ENCODE measurements at places on chromosomes 4 and X. TPM values are rescaled to one million over a fixed set of nuclear protein-coding genes. Genes with fewer than 3 reads are reported as not detected.

OCIAD1 gene
- polyA plus RNA-seq, result 151 TPM

PAQR3 gene
- polyA plus RNA-seq, result 7.4 TPM

GPAT3 gene
- polyA plus RNA-seq, result 6.8 TPM

EDA gene
- 1.1 TPM for polyA plus RNA-seq

GAGE12J gene
- polyA plus RNA-seq, result not detected

GDPD2 gene
- polyA plus RNA-seq, result not detected

PF4V1 gene
- not detected for polyA plus RNA-seq

LARP7 gene
- polyA plus RNA-seq, result 51.4 TPM

GIMD1 gene
- not detected for polyA plus RNA-seq

TMEM255A gene
- polyA plus RNA-seq, result 2.1 TPM

GYPE gene
- 3.6 TPM for polyA plus RNA-seq

RIBC1 gene
- polyA plus RNA-seq, result 0.26 TPM

EIF2S3 gene
- polyA plus RNA-seq, result 95.6 TPM

GYG2 gene
- not detected for polyA plus RNA-seq

CFAP99 gene
- not detected for polyA plus RNA-seq

SHISA3 gene
- not detected for polyA plus RNA-seq

ADH1A gene
- not detected for polyA plus RNA-seq

TAF1 gene
- polyA plus RNA-seq, result 9.0 TPM

STARD8 gene
- polyA plus RNA-seq, result not detected

DAPP1 gene
- 10.3 TPM for polyA plus RNA-seq

LONRF3 gene
- 2.5 TPM for polyA plus RNA-seq

IGSF1 gene
- not detected for polyA plus RNA-seq

DIPK2B gene
- polyA plus RNA-seq, result not detected

CCKAR gene
- polyA plus RNA-seq, result not detected

SLITRK2 gene
- not detected for polyA plus RNA-seq

FRG2 gene
- polyA plus RNA-seq, result not detected

POU3F4 gene
- not detected for polyA plus RNA-seq

ZAR1 gene
- not detected for polyA plus RNA-seq

CCDC110 gene
- not detected for polyA plus RNA-seq

UCP1 gene
- not detected for polyA plus RNA-seq

NLGN3 gene
- 0.16 TPM for polyA plus RNA-seq

TEC gene
- polyA plus RNA-seq, result 1.6 TPM

MTCP1 gene
- polyA plus RNA-seq, result 21.8 TPM

NUDT11 gene
- polyA plus RNA-seq, result 0.82 TPM
